ENCODE measurements at places on chromosomes 7 and 10. TPM values are rescaled to one million over a fixed set of nuclear protein-coding genes. Genes with fewer than 3 reads are reported as not detected.
A peak's percentile ranks its signal among the peaks of the same experiment; 100 is the strongest.

- peaks cover 15% of the 10 kb centered on the region for H3K36me3 ChIP-seq
- H3K27ac ChIP-seq = no peak overlapping the region
- H3K4me3 ChIP-seq = no peak overlapping the region
- peaks cover 12% of the 10 kb centered on the region for H3K4me1 ChIP-seq
Measured at GRCh38 chr7:157873664-157874063, 536.9 kb downstream of the DNAJB6 start.

- H3K4me3 ChIP-seq = no peak overlapping the region
- no peak for DNase-seq
- no peaks in the 10 kb centered on the region for H3K36me3 ChIP-seq
- H3K27me3 ChIP-seq = no peaks in the 10 kb centered on the region
- no peaks in the 10 kb centered on the region for H3K4me1 ChIP-seq
- no peak overlapping the region for H3K27ac ChIP-seq
Measured at GRCh38 chr10:109941236-109941862, 18.0 kb upstream of the XPNPEP1 start.

DNA sequence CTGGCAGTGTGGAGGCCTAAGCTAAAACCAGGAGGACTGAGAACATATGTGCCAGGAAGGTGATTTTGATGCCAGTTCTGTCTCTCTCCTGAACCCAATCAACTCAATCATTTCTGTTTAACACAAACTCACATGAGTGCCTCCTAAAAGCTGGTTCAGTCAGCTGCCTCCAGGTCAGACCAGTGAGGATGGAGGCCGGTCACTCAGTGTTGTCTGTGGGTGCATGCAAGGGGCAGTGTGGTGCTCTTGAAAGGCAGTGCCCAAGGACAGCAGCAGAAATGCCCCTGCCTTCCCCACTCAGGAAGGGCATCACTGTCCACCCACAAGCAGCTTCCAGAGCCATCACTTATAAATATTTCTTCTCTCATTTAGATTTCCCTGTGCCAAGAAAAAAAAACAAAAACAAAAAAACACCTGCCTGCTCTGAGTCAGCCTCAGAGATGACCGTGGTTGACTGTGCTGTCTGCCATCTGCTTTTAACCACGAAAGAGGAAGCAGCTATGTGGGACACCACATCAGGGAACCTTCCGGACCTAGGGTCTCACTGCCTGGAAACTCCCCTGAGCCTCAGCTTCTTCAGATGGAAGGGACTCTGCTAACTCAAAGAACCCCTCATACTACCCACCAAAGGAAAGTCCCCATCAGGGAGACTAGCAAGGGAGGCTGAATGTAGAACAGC lies 39.1 kb downstream of the VOPP1 start:
- no peak overlapping the region for H3K27ac ChIP-seq
- DNase-seq = no peak
- no peaks in the 10 kb centered on the region for H3K27me3 ChIP-seq
- H3K4me1 ChIP-seq = peaks cover 27% of the 10 kb centered on the region
- no peak overlapping the region for H3K4me3 ChIP-seq

DNA sequence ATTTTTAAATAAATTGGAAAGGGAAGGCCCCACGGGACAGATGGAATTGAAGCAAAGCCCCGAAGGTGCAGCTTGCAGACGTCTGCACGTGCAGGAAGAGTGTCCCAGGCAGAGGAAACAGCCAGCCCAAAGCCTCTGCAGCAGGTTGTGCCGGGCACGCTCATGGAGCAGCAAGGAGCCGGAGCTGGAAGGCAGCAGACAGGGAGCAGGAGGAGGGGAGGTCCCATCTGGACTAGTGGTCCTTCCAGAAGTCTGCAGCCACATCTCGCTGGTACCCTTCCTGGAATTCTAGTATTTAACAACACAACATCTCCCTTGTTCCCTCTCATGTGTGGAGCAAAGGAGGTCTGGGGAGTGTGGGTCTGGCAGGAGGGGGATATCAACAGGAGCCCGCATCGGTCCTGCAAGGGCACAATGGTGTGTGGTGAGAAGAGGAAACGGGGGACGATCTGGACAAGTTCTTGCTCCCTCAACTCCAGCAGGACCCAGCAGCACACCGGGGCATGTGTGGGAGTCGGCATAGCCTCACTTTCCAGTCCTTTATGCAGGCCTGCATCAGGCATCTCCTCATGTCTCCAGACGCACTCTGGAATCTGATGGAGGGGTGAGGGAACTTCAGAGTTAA lies 169.3 kb downstream of the GRID1 start:
- H3K4me1 ChIP-seq = peaks cover 21% of the 10 kb centered on the region
- no peak overlapping the region for H3K4me3 ChIP-seq
- H3K27ac ChIP-seq = no peak overlapping the region
- H3K36me3 ChIP-seq = peaks cover 5% of the 10 kb centered on the region

DNA sequence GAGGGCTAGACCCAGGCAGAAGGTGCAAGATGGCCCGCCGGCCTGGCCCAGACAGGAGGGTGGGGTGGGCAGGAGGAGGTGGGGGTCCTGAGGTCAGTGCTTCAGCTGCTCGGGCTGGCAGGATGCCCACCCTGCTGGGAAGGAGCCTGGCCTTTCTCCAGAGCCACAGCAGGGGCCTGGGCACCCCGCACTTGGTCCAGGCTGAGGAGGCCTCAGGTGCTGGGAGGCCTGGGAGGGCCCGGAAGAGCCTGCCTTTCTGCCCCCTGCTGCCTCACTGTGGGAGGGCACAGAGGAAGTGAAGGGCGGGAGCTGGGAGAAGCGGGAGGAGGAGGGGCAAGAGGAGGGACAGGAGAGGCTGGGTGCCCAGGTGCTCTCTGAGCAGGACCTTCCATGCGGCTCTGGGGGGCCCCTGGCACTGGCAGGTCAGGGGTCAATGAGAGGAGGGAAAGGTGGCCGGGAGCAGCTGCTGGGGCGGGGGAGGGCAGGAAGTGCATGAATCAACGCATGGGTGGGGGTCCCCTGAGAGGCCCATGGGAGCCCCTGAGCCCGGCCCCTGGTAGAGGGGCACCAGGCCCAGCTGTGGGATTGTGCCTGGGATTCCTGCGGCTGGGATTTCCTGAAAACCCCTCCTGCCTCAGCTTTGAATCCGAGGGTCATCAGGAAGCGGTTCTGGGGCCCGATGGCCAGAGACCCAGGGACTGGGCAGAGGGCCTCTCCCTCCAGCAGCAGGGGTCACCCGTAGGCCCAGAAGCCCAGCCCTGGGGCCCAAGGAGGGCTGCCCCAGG lies 49.9 kb downstream of the PWWP2B start:
- no peak overlapping the region for H3K27ac ChIP-seq
- H3K4me3 ChIP-seq = no peak overlapping the region
- peaks cover 46% of the 10 kb centered on the region for H3K4me1 ChIP-seq
- DNase-seq = no peak
- no peaks in the 10 kb centered on the region for H3K36me3 ChIP-seq

DNA sequence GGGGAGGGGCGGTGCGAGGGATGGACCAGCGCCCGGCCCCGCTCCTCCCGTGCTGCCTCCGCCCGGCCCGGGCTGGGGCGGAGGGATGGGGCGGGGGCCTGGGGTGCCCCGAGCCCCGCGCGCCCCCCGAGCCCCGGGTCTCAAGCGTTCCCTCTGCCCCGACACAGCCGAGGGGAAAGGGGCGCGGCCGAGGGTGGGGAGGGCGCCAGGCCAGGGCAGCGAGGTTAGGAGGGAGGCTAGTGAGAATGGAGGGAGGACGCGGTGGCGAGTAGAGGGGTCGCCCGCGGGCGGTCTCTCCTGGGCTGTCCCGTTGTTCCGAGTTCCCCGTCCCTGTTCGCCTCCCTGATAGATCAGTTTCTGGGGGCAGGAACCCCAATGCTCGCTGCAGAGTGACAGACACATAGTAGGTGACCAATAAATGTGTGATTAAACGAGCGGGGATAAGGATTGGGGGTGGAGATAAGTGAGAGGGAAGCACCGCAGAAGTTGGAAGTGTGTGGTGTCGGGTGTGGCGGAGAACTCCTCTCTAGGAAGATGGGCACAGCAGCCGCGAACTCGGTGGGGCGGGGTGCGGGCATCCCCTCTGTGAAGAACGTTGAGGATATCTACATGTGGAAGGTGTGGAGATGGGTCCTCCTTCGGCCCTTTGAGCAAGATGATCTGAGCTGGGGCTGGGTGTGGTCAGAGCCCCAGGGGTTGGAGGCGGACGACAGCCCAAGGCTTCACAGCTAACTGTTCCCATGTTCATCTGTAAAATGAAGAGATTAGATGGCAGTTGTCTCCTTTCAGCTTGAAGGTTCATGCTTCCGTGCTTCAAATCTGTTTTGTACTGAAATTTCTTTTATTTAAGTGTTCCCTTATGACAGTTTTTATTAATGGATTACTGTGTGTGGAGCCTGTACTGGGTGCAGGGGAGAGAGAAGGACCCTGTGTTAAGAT lies 580 bp downstream of the ZNF775 start:
- H3K4me3 ChIP-seq = peak overlapping the region; percentile 82
- H3K4me1 ChIP-seq = peaks cover 63% of the 10 kb centered on the region
- no peaks in the 10 kb centered on the region for H3K27me3 ChIP-seq
- peaks cover 25% of the 10 kb centered on the region for H3K36me3 ChIP-seq
- H3K27ac ChIP-seq = peak overlapping the region; percentile 87

DNA sequence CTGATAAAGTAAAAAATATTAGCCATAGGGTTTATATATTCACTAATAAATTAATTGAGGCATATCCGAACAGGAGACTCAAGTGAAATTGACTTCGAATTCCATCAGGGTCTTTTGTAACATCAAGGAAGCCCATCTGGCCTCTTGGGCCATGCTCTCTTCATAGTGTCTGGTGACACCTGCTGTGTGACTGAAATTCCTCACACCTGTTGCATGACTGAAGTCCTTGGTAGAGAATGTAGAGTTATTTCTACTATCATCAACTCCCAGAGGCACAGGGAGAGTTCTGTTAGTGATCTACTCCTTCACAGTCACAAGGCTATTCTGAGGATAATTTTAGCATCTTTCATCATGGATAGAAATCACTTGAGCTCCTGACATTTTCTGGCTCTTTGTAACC lies 138.3 kb upstream of the LSM8 start:
- H3K4me1 ChIP-seq = no peaks in the 10 kb centered on the region
- no peak for DNase-seq
- H3K27ac ChIP-seq = no peak overlapping the region
- no peaks in the 10 kb centered on the region for H3K36me3 ChIP-seq
- no peak overlapping the region for H3K4me3 ChIP-seq

DNA sequence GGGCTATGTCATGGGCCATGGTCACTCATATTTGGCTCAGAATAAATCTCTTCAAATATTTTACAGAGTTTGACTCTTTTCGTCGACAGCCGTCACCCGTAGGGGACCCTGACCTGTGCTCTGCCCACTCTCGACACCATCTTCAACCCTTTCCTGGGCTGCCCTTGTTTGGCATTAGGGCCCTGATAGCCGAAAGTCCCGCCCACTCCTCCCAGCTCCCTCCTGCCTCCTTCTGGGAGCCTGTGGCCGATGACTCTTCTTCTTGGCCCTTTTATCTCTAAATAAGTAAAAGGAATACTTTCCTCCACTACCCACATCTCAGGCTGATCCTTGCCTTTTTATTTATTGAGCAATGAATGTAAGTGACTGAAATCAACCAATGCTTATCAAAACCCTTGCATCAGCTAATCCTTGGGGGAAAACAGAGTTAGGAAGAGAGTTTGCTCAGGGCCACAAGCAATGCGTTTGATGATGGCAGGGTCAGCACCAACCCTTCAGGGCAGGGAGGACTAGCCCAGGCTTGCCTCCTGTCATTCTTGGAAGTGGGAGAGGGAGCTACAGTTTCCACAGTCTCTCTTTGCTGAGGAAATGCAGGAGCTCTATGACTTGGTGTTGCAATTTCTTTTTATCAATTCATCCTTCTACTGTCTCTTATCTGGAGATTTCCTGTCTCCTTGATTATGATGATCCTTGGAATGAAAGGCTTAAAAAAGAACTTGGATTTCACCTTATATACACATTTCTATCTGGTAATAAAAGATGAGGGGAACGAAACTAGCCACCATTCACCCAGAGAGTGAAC lies 218.2 kb upstream of the PODXL start:
- H3K36me3 ChIP-seq = no peaks in the 10 kb centered on the region
- no peak for DNase-seq
- no peaks in the 10 kb centered on the region for H3K4me1 ChIP-seq
- H3K27me3 ChIP-seq = no peaks in the 10 kb centered on the region

DNA sequence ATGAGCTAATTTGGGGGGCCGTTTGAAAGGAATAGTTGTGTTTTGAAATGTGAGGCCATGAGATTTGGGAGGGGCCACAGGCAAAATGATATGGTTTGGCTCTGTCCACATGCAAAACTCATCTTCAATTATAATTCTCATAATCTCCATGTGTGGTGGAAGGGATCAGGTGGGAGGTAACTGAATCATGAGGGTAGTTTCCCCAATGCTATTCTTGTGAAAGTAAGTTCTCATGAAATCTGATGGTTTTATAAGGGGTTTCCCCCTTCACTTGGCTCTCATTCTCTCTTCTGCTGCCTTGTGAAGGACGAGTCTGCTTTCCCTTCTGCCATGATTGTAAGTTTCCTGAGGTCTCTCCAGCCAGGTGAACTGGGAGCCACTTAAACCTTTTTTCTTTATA lies 490.8 kb upstream of the GRM3 start:
- H3K27me3 ChIP-seq = no peaks in the 10 kb centered on the region
- H3K4me1 ChIP-seq = no peaks in the 10 kb centered on the region
- no peaks in the 10 kb centered on the region for H3K36me3 ChIP-seq
- H3K4me3 ChIP-seq = no peak overlapping the region
- DNase-seq = no peak

GRCh38 chr10:43793704-43794103 lies 145.0 kb upstream of the ZNF32 start:
- H3K27ac ChIP-seq = no peak overlapping the region
- no peaks in the 10 kb centered on the region for H3K4me1 ChIP-seq
- H3K36me3 ChIP-seq = no peaks in the 10 kb centered on the region
- no peak overlapping the region for H3K4me3 ChIP-seq
- no peak for DNase-seq
- no peaks in the 10 kb centered on the region for H3K27me3 ChIP-seq

DNA sequence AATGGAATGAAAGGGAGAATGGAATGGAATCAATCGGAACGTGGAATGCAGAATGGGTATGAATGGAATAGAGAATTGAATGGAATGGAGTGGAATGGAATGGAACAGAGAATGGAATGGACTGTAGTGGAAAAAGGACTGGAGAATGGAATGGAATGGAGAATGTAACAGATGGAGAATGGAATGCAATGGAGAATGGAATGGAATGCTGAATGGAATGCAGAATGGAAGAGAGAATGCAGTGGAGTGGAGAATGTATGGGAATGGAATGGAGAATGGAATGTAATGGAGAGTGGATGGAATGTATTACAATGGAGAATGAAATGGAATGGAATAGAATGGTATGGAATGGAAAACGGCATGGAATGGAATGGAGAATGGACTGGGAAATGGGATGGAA lies 96.9 kb downstream of the NSUN6 start:
- H3K4me1 ChIP-seq = no peaks in the 10 kb centered on the region
- no peak overlapping the region for H3K27ac ChIP-seq
- no peaks in the 10 kb centered on the region for H3K27me3 ChIP-seq
- H3K36me3 ChIP-seq = peaks cover 6% of the 10 kb centered on the region

ADRB1 gene
- total RNA-seq = 3.2 TPM

ANKRD1 gene
- not detected for total RNA-seq

ENTPD1 gene
- total RNA-seq = 41.3 TPM

AOAH gene
- 8.1 TPM for total RNA-seq

TLX1 gene
- not detected for total RNA-seq

Data from spinal cord (tissue), 10 donors.